ENCODE measurements at places on chromosomes 16 and 17. TPM values are rescaled to one million over a fixed set of nuclear protein-coding genes. Genes with fewer than 3 reads are reported as not detected.

Gene KRTAP1-1
- not detected for total RNA-seq

Gene MYCBPAP
- total RNA-seq: 0.66 TPM

Gene SPNS2
- total RNA-seq: 5.0 TPM

Gene SMTNL2
- total RNA-seq: 88.9 TPM

Gene RAMP2
- total RNA-seq: 35.9 TPM

Gene KPNA2
- total RNA-seq: 32.1 TPM

Gene SOST
- not detected for total RNA-seq

Gene MT1G
- 1.2 TPM for total RNA-seq

Gene IGFBP4
- total RNA-seq: 105 TPM

Gene SLC13A2
- total RNA-seq: not detected

Gene KRTAP1-5
- total RNA-seq: not detected

Gene SPEM3
- not detected for total RNA-seq

Gene KCNH4
- not detected for total RNA-seq

Gene ZNF19
- total RNA-seq: 3.4 TPM

Gene OR2C1
- total RNA-seq: 0.35 TPM

Gene RCVRN
- 0.31 TPM for total RNA-seq

- DNase-seq: no peak
Observed at GRCh38 chr17:5513628-5514027, 27.3 kb downstream of the MIS12 start.

DNA sequence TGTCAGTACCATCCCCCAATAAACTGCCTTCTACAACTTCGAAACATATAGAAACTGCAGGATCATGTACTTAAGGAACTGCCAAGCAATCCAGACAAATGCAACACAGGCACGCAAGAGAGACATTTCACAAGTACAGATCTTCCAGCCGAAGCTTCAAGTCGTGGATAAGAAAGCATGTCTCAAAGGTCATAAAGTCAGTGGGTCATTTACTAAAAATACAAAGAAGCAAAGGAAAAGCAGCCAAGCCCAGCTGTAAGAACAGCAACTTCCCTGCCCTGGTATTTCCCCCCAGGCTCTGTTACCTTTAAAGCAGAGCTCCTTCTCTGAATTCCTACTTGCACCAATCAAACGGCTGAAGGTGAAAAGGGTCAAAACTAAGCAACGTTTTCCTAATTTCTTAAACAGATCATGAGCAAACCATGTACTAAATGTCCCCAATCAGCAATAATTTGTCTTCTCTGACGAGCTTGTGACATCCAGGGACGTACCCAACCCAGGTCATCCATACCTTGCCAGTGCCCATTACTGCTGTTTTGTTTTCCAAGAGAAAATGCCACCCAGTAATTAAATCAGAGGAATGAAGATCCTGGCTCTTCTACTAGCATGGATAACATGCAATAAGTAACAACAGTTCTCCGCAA lies 1.7 kb downstream of the AKTIP start:
- no peak for DNase-seq

DNA sequence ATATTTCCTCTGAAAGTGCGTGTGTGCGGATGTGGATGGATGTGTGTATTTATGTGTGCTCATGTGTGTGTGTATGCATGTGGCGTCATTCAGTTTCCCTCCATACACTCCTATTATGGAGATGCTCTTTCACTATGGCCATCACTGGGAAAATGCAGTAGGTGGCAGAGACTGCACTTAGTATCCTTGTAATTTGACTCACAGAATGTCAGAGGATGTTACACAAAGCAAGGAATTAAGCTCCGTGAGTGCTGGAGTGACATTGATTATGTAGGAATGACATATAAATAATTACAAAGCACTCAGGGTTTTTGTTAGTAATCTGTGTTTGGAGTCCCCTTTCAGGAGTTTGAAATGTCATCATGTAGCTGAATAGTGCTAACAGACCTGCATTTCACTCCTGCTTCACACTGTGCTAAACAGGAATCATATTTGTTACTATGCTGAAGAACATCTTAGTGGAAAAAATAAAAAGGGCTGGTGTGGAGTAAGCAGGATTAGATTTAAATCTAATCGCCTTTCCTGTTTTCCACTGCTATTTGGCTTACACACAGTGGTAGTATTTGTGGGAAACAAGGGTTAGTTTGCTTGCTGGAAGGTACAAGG lies 59.6 kb downstream of the HS3ST4 start:
- DNase-seq: no peak

DNA sequence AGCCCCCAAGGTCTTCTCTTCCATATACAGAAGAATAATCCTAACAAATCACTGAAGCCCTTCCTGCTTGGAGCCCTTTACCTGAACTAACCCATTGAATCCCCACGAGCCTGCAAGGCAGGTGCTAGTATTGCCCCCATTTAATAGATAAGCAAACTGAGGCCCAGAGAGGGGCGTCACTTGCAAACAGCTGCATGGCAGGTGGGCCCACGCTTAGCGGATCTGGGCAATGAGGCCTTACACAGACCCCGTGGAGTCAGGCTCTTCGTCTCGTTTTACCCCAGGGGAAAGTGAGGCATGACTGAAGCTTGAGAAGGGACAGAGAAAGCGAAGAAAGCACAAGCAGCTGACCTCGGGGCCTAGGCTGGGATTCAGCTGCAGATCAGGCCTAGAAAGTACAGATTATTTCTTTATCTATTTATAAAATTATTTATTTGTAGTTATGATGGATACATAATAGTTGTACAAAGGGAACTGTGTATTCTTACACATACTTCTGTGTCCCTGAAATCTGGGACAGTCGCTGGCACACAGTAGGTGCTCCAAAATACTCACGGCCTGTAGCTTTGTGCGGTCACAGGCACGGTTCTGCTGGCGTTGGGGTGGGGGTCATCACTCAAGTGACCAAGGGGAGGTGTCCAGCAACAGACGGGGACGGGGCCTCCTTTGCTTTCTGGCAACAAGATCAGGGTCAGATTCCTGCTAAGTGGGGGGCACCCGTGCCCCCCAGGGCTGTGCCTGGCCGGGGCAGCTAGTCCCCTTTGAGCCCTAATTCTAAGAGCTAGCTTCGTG lies 223.2 kb upstream of the GSE1 start:
- no peak for DNase-seq

GRCh38 chr17:15490634-15491261 lies 23.3 kb upstream of the CDRT4 start:
- peak; percentile 72 for DNase-seq

GRCh38 chr16:79560318-79560717 lies 40.2 kb downstream of the MAF start:
- peak; percentile 65 for DNase-seq

- DNase-seq: no peak
Observed at GRCh38 chr17:19322861-19323260, 39.7 kb downstream of the B9D1 start.

GRCh38 chr16:54326266-54326662 lies 39.7 kb upstream of the IRX3 start:
- peak; percentile 6 for DNase-seq

- DNase-seq: no peak
Observed at GRCh38 chr17:4588391-4588790, 4.1 kb downstream of the SMTNL2 start.

- DNase-seq: peak; percentile 33
Observed at GRCh38 chr17:73028299-73028755, 64.2 kb downstream of the SLC39A11 start.

- DNase-seq: no peak
Observed at GRCh38 chr16:46923513-46924295, 39.5 kb downstream of the GPT2 start.

- peak; percentile 72 for DNase-seq
Observed at GRCh38 chr16:49855822-49856671, at the start of gene ZNF423. ZNF423 (minus strand) TSS chr16:49856112; CDS start chr16:49855774, 338 bp downstream.

DNA sequence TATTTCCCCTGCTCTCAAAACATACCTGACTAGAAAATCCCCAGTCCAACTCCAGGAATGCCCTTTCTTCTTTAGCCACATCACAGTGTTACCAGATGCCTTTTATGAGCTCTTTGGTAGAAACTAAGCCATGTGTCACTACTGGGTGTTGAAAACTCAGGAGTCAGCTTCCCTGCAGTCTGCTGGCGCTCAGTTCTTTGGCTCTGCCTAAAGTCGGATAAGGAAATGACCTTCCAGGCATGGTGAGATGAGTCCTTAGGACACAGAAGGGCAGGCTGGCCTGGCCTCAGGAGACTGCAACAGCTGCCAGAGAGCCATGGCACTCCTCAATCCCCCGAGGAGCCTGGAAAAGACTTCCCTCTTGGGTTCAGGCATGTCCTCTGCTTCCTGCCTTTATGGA lies 89.1 kb downstream of the CDH13 start:
- no peak for DNase-seq

GRCh38 chr17:36545077-36545464 lies 352 bp downstream of the GGNBP2 start:
- no peak for DNase-seq

- no peak for DNase-seq
Observed at GRCh38 chr17:83100853-83101391, 21.5 kb downstream of the METRNL start.

DNA sequence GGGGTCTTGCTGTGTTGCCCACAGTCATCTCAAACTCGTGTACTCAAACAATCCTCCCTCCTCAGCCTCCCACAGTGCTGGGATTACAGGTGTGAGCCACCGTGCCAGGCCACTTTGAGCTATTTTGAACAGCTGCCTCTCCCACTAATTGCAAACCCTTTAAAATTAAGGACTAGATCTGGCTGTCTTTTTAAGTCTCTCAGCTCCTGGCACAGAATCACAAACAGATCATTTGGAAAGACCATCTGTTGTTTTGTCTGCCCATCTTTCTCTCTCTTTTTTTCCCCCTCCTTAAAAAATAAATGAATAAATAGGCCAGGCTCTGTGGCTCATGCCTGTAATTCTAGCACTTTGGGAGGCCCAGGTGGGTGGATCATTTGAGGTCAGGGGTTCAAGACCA lies 10.9 kb upstream of the STAT3 start:
- no peak for DNase-seq

DNA sequence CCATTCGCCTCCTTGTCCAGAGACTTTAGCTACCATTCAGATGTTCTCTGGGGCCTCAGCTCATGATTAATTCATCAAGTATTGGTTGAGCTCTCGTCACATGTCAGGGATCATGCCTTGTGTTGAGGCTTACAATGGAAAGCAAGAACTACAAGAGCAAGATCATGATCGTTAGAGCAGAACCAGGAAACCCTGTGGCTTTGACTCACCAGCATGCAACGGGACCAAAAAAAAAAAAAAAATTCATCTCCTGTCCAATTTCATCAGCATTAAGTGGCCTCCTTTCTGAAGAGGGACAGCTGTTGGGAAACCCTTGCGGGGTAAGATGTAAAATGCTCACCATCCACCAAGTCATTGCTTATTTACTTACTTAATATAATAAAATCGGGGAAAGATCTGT lies 12.1 kb upstream of the USP10 start:
- no peak for DNase-seq

- peak; percentile 39 for DNase-seq
Observed at GRCh38 chr16:84614968-84615813, 2.7 kb downstream of the COTL1 start.

DNA sequence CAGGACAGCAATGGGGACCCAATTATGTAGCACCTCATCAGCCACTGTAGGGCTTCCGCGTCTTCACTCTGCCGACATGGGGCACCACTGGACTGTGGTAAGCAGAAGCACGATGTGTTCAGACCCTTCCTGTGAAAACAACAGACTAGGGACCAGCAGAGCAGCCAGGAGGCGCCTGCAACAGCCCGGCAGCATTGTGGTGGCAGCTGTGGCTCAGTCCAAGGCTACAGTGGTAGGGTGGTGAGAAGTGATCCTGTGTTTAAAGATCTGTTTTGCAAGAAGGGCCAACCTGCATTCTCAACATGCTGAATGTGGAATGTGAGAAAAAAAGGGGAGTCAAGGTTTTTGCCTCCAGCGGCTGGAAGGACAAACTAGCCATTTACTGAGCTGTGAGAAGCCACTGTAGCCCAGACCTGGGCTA lies 80.8 kb downstream of the GAS7 start:
- DNase-seq: no peak

- DNase-seq: no peak
Observed at GRCh38 chr17:13792314-13792713, 190.6 kb upstream of the HS3ST3A1 start.

DNA sequence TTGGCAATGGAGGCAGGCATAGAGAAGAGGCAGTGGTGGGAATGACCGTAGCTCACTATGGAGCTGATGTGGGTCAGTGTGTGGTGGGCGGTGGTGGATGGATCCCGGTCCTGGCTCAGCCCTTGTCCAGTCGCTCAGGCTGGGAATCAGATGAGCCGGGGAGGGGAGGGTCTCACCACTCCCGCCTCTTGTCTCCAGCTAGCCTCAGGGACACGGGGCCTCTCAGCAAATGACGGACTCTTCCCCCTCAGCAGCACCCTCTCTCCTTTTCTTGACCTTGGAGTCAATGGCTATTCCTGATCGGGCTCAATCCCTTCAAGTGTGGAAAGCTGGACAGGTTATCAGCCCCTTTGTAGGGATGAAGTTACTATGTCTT lies 208.5 kb downstream of the NTN1 start:
- DNase-seq: no peak

DNA sequence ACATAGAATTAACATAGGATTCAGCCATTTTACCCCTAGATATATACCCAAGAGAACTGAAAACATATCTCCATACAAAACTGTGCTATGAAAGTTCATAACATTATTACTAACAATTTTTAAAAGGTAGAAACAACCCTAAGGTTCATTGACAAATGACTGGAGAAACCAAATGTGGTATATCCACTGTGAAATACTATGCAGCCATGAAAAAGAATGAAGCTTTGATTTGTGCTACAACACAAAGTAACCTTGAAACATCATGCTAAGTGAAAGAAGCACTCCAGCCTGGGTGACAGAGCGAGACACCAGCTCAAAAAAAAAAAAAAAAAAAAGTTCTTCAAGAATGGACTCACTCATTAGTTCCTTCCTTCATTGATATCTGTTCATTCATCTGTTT lies 580 bp downstream of the CD300LD start:
- DNase-seq: no peak

GRCh38 chr17:62648251-62648955 lies 20.9 kb downstream of the MRC2 start:
- DNase-seq: peak; percentile 71

DNA sequence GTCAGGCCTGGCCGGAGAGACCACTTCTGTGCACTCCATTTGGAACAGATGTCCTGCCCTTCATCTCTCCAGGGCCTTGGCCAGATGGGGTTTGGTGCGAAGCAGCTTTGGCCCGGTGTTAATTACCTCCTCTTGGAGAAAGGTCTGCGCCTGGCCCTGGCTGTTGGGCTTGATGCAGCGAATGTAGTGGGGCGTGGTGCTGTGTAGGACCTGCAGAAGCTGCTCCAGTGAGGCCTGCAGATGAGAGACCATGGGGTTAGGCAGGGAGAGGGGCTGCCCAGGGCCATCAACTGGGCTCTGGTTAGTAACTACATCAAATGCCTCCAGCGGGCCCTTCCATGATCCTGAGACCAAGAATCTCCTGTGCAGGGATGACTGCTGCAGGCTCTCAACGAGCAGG lies 18.7 kb downstream of the ZNHIT3 start:
- DNase-seq: no peak

DNA sequence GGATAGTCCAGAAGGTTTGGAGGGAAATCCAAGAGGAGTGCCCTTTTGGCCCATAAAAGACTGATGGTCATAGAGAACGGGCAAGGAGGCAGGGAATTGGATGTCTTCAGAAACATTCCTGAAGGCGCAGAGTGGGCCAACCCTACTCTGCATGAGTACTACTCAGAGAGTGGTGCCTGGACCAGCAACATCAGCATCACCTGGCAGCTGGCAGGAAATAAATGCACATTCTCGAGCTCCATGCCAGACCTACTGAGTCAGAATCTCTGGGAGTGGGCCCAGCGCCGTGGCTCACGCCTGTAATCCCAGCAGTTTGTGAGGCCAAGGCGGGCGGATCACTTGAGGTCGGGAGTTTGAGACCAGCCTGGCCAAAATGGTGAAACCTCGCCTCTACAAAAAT lies 27.1 kb upstream of the SLC39A11 start:
- DNase-seq: no peak

Measured in muscle of leg (tissue), 16 donors.